Transverse colon (tissue), 4 donors: ENCODE measurements at places on chromosomes 2 and 18.

- peak; percentile 68 for DNase-seq
These were observed 7.5 kb upstream of the MOCOS start for GRCh38 chr18:36179562-36180355.

DNA sequence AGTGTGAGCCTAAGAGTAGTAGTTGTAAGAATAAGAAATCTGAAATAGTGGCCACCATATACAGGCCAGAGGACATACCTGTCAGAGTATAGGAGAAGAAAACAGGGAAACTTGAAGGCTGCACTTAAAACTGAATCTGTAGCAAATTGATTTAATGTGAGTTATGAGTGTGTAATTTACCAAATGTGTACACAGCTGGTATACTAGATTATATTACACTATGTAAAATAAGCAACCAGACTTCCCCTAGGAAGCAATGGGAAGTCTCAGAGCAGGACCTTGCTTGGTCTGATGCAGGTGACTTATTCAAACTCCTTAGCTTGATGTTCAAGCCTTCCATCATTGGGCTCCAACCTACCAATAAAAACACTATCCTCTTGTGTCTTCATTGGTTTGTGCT is 17.3 kb upstream of the EPC2 start:
- no peak for DNase-seq

- peak; percentile 18 for DNase-seq
These were observed 9.0 kb upstream of the SLC20A1 start for GRCh38 chr2:112636605-112637288.

GRCh38 chr2:216651351-216651881 is 18.2 kb downstream of the IGFBP2 start:
- no peak for DNase-seq

- no peak for DNase-seq
These were observed 8.3 kb downstream of the SULT6B1 start for GRCh38 chr2:37180006-37180639.

DNA sequence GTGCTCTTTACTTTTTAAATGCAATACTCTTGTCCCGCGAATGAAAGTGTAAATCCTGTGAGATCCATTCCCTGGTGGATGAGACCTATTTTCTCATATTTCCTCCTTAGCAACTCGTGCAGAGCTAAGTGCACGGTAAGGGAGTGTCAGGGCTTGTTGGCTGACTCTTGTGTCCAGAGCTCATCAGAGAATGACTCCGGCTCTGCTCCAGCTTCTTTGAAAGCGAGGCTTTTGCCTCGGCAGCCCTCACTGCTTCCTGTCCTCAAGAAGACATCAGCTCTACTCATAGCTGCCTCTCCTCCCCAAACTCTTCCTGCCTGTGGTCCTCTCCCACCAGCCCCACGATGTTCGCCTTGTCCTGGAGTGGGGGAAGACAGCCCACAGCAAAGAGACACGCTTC is 70.7 kb downstream of the LIPG start:
- no peak for DNase-seq

DNA sequence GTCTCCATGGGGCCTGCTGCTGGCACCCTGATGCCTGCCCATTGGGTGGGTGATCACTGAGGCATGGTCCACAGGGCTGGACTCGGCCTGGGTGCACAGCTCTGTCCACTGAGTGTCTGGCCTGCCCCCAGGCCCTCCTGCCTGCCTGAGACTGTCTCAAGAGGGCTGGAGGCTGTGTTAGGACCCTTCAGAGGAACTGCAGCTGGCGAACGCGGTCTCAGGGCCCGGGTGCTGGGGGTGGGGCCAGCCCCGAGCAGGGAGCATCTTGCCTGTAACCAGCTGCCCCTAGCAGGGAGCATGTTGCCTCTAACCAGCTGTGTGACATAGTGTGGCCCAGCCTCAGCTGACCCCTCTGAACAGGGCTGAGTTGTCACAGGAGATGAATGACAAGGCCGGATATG is 50.0 kb downstream of the TWIST2 start:
- no peak for DNase-seq

GRCh38 chr2:180570864-180571263 is 409.5 kb upstream of the UBE2E3 start:
- no peak for DNase-seq

DNA sequence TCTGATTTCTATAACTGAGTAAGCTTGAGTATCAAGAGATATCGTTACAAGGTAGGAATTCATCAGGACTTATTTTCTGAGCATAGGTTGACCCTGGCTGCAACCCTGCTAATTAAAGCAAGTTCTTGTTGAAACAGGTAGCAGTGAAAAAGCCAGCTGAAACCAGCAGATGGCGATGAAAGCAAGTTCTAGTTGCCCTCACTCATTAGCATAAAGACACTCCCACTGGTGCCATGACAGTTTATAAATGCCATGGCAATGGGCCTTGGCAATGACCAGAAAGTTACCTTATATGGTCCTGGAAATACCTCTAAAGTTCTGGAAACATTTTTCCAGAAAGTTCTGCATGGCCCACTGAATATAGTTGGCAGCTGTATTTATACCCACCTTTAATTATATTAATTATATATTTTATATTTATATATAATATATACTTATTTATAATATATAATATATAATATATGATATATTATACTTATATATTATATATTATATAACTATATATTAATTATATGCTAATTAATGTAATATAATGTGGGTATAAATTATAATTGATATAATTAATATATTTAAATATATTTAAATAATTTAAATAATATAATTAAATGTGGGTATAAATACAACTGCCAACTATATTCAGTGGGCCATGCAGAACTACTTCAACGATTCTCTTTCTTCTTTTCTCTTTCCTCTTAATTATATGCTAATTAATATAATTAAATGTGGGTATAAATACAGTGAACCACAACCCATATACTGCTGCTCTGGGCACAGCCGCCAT is 188.0 kb downstream of the CDH7 start:
- peak; percentile 14 for DNase-seq

DNA sequence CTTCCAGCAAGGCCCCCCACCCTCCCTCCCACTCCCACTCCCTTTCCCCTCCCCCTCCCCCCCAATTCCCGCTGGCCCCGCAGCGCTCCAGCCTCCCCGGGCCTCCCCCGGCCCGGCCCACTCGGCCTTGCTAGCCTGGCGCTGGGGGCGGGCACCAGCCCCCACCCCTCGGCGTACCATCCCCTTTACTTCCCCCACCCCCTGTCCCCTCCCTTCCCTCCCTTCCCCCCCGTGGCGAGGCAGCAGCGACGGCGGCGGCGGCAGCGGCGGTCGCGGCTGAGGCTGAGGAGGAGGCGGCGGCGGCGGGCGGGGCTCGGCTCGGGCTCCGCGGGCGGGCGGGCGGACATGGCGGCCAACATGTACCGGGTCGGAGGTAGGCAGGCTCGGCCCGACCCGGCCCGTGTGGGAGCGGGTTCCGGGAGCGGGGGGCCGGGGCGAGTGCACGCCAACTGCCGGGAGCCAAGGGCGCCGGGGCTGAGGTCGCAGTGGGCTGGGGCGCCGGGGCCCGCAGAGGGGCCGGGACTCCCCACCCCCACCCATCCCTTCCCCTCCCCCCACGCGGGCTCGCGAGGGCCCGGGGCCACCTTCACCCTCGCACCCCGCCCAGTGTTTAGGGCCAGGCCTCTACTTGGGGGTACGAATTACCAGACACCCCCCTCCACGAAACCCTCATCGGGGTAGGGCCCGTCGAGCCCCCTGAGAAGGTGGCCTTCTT is at the start of gene MTA3:
MTA3 (plus strand) TSS at position 232 of the 715 bp plus-strand sequence; CDS start at position 346, 114 bp downstream.
- peak; percentile 71 for DNase-seq

GRCh38 chr18:14746897-14747296 is 1.1 kb upstream of the ANKRD30B start:
- DNase-seq: no peak

DNA sequence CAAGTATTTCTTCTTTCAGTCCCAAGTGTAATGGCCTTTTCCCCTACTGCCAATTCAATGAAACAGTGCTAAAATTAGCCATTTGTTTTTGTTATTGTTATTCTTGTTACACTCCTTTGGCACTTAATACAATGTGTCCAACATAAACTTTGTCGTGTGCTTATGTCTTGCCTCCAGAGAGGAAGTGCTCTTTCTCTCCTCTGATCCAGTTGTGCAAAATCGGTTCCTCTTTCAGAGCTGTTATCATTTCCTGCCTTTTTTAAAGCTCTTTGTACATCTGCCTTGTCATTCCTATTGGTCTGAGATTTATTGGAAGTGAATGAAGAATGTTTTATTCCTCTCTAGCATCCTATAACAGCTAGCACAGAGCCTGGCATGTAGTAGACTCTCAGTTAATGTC is 623.2 kb upstream of the ID2 start:
- DNase-seq: no peak

DNA sequence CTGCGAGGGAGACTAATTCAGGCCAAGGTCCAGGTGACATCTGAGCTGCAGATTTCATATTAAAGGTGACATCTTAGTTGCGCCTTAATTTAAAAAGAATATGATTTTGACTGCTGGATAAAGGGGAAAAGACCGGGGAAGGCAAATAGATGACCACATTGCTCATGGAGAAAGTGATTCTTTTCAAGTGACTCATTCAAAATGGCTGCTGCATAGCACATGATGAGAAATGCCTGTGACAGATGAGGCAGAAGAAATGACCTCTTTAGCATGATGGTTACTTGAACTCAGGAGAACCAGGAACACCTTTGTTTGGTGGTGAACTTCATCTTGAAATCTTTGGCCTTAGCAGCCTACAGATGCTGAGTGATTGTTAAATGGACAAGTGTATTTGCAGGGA is 385.8 kb upstream of the TRIB2 start:
- DNase-seq: no peak

DNA sequence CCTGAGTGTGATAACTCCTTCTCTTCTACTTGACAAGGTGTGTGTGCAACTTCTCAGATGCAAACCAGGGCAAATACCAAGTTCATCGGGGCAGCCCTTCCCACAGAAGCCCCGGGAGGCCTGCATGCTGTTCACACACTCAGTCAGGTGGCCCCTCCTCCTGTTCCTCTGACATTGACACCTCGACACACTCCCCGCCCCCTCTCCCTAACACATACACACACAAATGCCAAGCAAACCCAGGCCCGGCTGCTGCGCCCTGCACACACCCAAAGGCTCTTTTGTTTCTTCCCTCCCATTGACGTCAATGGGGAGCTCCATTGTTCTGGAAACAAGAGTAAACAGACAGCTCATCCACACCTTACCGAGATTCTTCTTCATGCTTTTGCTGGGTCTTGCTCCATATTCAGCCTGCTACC is 1.7 kb upstream of the PER2 start:
- peak; percentile 90 for DNase-seq

DNA sequence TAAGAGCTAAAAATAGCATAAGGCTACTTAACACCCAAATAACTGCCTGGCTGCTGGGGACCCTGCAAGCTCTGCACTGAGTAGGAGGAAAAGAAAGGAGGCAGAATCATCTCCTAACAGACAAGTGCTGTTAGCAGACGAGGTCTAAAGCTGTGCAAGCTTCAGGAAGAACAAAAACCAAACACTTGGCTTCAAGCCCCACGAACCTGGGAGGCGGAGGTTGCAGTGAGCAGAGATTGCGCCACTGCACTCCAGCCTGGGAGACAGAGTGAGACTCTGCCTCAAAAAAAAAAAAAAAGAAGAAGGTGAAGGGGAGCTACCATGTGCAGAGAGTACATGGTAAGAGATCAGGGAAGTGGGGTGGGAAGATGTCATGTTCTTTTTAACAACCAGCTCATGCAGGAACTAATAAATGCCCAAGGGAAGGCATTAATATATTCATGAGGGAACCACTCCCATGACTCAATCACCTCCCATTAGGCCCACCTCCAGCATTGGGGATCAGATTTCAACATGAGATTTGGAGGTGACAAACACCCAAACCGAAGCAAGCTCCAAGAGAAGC is 28.8 kb upstream of the INO80C start:
- DNase-seq: peak; percentile 18

GRCh38 chr2:238507836-238508235 is 81.1 kb downstream of the ASB1 start:
- no peak for DNase-seq
